Myocyte (in vitro differentiated cells): ENCODE measurements at places on chromosomes 4 and X.

DNA sequence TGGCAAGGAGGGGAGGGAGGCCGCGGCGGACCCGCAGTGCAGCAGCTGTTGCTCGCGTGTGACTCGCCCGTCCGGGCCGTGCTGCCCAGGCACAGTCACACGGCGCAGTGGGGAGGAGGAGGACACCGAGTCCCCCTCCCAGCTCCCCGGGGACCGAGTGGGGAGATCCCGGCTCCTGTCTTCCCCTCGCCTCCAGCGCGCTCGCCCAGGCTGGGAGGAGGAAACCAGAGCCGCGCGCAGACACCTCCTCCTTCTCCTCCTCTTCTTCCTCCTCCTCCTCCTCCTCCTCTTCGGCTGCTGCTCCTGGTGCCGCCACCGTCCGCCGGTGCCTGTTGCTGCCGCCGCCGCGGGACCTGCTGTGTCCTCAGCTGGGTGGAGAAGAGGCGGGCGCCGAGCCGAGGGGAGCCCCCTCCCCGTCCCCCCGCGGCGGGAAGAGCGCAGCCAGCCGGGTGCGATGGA, at the start of gene TBC1D1:
Gene TBC1D1, plus strand, starts transcription at position 284 of the 459 bp plus-strand sequence. CDS start 11,012 bp downstream, outside the sequence.
- peak; percentile 80 for DNase-seq

GRCh38 chr4:85457752-85458467, 17.0 kb upstream of the ARHGAP24 start:
- DNase-seq, result no peak

DNA sequence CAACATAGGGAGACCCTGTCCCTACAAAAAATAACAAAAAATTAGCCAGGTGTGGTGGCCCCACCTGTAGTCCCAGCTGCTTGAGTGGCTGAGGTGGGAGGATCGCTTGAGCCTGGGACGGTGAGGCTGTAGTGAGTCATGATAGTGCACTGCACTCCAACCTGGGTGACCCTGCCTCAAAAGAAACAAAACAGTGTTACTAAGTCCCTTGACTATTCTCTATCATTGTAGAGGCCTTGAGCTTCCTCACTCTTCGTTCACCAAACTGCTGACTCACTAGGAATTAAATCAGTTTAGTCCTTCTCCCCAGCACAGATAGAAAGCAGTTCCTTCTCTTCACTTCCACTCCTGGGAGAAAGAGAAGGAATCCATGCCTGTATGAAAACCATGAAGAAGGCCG, 14.5 kb downstream of the CDS1 start:
- DNase-seq, result no peak

DNA sequence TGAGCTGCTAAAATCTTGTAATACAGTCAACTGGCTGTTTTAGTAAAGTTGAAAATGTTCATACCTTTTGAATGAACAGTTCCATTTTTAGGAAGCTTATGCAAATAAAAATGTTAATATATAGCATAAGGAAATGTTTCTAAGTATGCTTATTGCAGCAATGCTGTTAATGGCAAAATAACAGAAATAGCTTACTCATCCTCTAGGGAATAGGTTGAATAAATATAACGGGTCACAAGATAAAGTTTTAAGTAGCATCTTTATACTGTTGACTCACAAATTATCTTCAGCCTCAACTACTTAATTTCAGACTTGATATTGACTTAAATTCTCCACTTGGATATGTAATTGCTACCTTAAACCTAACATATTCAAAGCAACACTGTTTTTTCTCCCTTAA, 27.7 kb downstream of the HERC3 start:
- no peak for DNase-seq

GRCh38 chr4:123953566-123953965, 557.0 kb downstream of the SPRY1 start:
- peak; percentile 44 for DNase-seq

DNA sequence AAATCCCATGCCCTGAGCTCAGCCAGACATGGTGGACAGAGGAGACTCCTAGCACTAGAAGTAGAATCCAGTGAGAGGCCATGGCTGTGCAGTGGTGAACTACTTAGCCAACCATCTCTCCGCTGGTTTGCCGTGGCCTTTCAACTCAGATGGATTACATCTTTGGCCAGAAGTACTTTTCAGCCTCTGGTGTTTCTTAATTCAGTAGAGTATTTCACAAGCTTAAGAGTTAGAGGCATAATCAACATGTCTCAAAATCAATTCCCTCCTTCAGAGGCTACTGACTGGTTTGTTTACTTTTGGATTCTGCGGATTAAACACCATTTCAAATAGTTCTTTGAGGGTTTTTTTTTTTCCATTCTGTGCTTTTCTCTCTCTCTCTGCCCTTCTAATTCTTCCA, 91.1 kb upstream of the PGRMC2 start:
- DNase-seq, result no peak
